ENCODE measurements at places on chromosomes 12 and 14.

GRCh38 chr12:58764100-58764953, 156.0 kb downstream of the LRIG3 start:
- no peak for DNase-seq

DNA sequence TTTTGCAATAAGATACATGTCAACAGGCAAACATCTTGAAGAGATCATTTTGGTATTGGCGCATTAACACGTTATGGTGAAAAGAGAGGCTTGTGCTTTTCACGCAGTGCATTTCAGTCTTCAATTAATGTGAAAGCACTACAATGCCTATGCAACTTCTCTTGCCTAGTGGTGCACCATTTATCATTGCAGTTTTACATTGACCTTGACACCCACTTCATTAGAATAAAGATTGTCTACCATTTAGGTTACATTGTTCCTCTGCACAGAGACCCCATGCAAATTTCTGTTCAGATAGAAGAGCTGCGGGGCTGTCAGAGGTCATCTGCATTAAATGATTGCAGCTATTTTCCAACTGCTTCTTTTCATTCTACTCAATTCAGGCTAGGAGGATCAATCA, 212.2 kb upstream of the NPAS3 start:
- DNase-seq: no peak

DNA sequence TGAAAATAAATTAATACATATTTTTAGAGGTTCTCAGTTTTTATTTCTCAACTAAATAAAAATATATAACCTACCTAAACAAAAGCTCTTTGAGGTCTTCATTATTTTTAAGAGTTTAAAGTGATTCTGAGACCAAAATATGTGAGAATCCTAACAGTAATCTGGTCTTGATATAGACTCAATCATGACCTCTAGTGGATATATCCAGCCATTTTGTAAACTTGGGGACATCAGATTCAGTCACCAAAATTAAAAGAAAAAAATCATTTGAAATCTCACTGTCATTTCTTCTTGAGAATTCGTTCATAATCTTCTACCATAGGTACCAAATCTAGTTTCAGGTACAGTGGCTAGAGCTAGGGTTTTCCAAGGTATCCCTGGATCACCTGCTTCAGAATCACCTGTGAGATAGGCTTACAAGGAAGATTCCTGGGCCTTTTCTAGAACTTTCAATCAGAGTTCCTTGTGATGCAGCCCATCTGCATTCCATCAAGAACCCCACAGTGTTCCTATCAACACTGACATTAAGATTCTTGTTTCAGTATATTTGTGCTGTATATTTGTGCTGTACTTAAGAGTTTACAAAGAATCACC, 214.9 kb downstream of the ADAMTS20 start:
- no peak for DNase-seq

- DNase-seq: peak; percentile 8
Measured at GRCh38 chr12:130026608-130027176, 122.9 kb upstream of the TMEM132D start.

- DNase-seq: no peak
Measured at GRCh38 chr12:110917467-110917866, 2.9 kb downstream of the MYL2 start.

- DNase-seq: no peak
Measured at GRCh38 chr14:97456462-97456861, 659.3 kb downstream of the VRK1 start.

DNA sequence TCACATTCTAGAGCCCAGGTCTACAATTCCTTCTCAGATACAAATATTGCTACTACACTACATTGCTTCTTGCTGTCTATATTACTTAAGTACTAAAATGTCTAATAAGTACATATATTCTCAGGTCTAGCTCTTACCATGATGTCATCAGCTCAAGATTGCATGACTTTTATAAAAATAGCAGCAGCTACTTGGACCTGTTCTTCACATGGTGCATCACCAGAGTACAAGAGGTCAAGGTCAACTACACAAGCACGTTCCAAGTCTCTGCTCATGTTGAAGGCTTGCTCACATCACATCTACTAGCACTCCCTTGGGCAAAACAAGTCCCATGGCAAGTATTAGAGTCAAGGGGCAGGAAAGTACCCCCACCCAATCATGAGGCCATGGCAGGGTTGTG, 465.6 kb downstream of the MED13L start:
- DNase-seq: no peak

- no peak for DNase-seq
Measured at GRCh38 chr12:77995436-77996167, 164.9 kb downstream of the NAV3 start.

- no peak for DNase-seq
Measured at GRCh38 chr12:117850048-117850447, 118.7 kb downstream of the KSR2 start.

DNA sequence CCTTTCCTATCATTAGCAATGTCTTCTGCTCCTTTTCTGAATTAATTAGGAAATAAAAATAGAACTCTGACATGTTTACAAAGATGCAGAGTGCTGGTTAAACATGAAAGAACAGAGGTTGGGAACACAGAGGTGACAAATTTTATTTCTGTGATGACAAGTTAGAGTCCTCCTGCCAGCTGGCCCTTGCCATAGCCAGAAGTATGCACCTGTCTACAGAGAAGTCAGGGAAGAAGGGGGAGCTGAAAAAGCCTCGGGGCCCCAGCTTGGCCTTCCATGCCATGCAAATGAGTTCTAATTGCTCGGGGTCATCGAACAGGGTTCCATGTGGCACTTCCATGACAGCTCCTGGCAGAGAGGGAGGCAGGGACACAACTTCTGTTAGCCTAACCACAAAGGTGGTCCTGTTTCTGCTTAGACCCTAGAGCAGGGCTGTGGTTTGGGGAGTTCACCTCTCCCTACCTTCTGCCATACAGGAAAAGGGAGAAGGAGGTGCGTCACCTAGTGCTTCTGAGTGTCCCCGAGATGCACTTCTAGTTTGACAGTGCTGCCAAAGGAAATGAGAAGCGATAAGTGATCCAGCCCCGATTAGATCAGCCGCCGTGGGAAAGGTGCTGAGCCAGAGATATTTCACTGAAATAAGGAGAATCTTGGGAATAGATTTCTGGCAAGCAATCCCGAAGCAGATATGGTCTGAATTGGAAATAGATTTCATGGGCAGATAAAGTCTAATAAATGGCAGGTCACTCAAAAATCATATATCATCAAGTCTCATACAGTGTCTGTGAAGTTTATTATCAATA, 155.8 kb upstream of the FOXN3 start:
- no peak for DNase-seq

GRCh38 chr14:56817396-56817921, 7.2 kb upstream of the OTX2 start:
- DNase-seq: no peak

- DNase-seq: no peak
Measured at GRCh38 chr12:51017452-51017851, 8.7 kb downstream of the SLC11A2 start.

GRCh38 chr12:95700316-95700785, 90.2 kb downstream of the NTN4 start:
- DNase-seq: no peak

Measured in activated CD8-positive, alpha-beta memory T cell treated with anti-CD3 and anti-CD28 coated beads for 48 hours (primary cell).